NCI-H187 (cell line): ENCODE measurements at places on chromosomes 13 and 19.

- DNase-seq: no peak
Observed at GRCh38 chr19:484494-484893, 11.8 kb upstream of the MADCAM1 start.

DNA sequence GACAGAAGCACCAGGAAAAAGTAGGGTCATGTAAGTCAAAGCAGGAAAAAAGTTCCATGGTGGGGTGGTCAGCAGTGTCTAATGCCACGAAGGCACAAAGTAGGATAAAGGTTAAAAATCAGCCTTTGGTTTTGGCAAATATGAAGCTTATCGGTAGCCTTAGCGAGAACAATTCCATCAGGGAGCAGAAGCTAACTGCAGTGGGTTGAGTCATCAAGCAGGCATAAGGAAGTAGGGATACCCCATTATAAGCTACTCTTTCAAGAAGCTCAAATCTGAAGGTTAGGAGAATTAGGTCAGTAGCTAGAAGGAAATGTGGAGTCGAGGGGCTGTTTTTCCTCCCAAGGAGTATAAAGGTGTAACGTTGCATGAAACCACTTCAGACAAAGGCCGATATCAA is 57.5 kb upstream of the USPL1 start:
- DNase-seq: no peak

DNA sequence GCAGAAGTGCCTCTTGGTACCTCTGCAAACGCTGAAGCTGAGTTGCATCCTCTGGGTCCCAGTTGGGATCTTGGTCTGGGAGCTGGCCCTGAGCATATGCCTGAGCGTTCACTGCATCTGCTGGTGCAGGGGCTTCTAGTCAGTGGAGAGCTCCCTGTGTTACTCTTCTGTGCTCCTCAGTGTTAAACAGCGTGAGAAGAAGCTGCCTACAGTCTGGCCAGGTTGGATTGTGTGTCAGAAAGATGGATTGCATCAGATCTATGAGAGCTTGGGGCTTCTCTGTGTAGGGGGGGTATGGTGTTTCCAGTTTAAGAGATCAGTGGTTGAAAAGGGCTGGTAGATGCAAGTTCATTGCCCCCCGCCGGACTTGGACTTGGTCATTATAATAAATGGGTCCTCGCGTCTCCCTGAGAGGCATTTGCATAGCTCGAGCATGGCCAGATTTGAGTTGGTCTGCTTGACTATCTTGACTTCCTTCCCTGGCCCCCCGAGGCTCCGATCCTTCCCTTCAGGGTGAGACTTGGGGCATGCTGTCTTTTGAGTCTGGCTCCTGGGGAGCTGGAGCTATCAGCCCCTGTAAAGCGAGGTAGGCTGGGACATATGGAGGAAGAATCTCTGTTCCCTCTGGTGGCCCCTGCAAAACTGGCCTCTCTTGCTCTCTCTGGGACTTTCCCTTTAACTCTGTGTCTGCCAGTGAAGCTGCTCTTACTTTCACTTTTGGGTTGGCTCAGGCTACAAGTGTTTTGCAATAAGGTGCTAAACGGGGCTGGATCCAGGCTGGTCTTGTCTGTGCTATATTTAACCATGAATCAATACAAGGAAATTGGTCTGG is 52.9 kb downstream of the OR10H4 start:
- no peak for DNase-seq

DNA sequence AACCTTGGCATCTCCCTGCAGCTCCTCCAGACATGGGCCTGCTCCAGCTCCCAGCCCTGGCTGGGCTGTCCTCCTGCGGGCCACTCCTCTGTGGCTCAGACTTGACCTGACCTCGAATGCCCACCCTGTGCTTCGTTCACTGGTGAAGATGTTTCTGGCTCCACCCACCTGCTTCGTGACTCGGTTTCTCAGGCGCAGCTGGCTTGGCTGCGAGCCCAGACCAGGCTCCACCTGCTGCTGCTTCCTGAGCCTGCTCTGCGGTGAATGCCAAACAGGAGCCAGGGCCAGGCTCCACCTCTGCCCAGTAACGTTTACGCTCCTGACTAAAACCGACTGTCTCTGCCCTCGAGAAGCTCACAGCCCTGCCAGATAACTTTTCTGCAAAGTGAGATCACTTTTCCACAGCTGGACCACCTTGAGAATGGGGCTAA is 8.9 kb upstream of the RSPH6A start:
- peak; percentile 18 for DNase-seq

GRCh38 chr19:1811942-1812425 is at the start of gene ATP8B3:
TSS of gene ATP8B3 (minus strand) at chr19:1812276. CDS start at chr19:1811736, 540 bp downstream.
- no peak for DNase-seq

DNA sequence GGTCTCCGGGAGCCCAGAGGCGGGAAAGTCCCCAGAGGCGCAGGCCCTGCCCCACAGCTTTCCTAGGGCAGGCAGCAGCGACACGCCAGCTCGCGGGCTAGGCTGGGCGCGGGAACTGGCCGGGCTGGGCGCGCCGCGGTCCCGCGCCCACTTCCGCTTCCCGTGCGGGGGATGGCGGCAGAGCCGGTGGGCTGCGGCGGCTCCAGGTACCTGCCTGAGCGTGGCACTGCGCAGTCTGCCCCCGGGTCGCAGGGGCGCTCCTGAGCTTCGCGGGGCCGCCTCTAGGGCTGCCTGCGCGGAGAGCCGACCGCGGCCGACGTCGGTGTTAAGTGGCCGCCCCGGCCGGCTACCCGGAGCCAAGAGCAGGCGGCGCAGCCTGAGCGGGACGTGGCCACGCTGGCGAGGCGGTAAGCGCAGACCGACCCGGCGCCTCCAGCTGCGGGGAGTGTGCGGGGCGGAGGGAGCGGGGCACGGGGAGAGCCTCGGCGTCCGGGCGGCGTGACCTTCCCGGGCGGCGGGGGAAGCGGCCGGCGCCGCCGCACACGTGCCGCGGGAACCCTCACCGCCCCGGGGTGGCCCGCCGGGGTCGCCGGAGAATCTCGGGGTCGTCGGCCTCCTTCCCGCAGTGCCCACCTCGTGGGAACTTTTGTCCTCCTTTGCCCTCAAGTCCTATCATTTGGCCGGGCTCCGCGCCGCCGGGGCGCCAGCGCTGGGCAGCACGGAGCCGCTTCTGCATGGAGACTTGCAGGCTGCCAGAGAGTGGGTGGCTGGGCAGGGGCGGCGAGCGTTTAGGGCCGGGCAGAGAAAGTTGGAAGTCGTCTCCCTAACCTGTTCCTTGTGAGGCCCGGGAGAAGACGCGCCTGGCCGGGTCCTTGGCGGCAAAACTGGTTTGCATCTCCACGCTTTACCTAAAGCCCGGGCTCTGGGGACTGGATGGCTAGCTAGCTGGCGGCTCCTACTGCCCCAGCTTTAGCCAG is 31.4 kb upstream of the MPHOSPH8 start:
- no peak for DNase-seq

DNA sequence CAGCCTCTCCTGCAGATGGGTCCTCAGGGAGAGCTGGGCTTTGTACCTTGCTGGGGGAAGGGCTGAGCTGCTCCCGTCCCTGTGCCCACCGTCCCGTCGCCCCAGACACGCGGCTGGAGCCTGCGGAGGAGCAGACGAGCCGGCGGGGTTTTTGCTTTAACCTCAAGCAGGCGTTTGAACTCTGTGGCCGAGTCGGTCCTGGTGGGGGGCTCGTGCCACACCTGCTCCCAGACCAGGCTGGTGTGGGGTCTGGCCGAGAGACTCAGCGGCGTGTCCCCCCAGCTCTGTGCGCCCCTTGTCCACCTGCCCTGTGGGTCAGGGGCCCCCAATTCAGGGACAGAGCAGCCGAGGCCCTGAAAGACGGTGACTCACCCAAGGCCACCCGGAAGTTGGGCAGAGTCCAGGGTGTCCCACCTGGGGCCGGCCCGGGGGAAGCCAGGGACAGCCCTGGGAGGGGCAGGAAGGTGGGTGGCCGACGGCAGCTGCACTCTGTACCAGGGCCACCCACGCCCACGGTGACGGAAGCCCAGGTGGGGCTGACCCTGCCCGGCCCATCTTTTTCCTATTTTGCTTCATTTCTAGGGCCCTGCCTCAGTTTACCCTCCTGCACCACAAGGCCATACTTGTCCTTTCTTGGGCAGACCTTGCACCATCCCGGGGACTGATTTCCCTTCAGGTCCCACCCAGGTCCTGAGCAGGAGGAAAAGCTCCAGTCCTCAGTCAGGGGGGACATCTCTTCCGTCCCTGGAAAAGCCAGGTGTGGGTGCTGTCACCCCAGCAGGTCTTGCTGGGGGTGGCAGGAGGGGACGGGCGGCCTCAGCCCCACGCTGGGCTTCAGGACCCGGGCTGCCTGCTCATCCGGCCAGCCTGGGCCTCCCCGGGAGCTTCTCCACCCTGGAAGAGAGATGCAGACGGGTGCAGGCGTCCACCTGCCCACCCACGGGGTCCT is 5.3 kb downstream of the EFNA2 start:
- DNase-seq: no peak

- no peak for DNase-seq
Observed at GRCh38 chr13:95948656-95949055, 104.5 kb downstream of the UGGT2 start.

DNA sequence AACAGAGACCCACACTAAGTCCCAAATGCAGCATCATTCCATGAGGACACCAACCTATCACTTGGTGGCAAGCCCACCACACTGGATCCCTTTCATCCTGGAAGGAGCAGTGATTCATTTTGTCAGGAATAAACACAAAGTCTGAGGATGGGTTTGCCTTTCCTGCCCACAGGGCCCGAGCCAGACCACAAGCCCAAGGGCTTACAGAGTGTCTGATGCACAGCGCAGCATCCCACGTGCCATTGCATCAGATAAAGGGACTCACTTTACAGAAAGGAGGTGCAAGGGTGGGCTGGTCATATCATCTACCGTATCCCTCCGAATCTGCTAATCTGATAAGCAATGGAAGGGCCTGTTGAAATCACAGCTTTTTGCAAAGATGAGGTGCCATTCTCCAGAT is 12.2 kb upstream of the KCTD15 start:
- DNase-seq: no peak

DNA sequence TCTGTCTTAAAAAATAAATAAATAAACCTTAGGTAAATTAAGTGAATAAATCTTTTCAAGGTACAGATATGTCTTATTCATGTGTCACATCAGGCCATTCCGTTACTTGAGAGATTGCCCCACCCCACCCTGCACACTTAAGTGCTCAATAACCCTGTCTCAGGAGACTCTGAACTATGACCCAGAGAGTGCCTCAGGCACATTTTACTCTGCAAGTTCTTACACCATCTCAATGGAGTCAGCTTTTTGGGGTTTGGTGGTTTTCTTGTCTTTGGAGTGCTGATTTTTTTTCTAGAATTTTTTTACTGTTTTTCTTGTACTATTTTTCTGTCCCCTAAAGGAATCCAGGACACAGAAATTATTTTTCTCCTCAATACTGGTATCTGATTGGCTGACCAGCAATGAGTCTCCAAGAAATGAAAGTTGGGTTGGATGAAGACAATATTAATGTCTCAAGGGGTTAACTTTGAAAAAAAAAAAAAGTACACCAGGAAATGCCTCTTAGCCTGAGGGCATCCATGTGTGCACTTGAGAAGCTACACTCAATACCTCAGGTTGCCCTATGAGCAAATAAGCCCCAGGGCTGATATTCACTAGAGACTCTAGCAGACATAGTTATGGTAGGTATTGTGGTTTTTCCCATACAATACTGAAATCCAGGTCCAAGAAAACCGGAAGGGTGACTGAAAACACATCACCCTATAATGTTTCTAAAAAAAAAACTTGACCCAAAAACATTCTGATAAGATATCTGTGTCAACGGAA is 114.6 kb upstream of the ZNF91 start:
- no peak for DNase-seq

DNA sequence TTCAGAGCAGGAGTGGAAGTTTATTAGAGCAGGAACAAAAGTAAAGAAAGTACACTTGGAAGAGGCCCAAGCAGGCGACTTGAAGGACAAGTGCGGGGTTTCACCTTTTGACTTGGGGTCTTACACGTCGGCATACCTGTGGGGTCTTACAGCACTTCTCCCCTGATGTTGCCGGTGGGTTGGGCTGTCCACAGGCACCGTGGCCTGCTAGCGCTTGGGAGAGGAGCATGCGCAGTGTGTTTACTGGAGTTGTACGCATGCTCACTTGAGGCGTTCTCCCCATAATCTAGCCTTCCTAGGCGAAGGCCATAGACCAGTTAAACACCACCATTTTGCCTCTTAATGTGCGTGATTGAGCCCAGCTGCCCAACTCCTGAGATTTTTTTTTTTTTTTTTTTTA is 25.0 kb upstream of the PLEKHF1 start:
- no peak for DNase-seq

GRCh38 chr19:51644636-51645271 is 1.9 kb downstream of the SIGLEC14 start:
- DNase-seq: no peak

GRCh38 chr13:110351636-110352420 is 44.7 kb downstream of the COL4A2 start:
- DNase-seq: no peak

DNA sequence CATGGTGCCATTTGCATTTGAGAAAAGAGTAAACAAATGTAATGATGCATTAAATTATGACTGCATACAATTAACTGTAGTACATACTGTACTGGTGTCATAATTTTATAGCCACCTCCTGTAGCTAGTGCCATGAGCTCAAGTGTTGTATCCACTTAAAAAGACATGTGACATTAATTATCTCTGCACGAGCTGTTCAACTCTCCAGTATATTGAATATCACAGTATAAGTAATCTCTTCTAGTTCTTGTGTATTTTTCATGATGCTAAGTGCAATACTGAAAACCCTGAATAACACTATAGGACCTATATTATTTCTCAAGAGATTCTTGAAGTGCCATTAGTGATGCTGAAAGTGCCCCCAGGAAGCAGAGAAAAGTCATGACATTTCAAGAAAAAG is 387.3 kb downstream of the PCDH17 start:
- DNase-seq: peak; percentile 26

DNA sequence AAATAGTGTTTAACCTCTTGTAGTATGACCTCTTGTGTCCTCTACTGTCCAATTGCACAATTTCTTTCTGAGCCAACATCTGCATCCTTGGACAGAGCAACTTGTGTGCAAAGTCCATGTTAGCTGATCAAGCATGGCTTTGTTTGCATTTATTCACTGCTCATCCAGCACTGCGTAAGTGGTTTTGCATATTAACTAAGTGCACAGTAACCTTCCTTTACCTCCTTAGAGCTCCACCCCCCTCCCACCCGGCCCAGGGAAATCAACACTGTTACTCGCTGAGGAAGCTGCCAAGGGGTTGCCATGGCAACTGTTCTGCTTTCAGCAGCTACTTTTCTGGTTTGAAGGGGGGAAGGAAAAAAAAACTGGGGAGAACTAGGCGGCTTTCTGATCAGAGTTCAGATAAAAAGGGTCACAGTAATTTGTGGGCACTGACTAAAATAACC is 153.5 kb upstream of the KLF12 start:
- DNase-seq: peak; percentile 76

GRCh38 chr19:41627966-41628675 is 1.2 kb upstream of the CEACAM4 start:
- DNase-seq: no peak

GRCh38 chr13:53142306-53142705 is 113.7 kb downstream of the OLFM4 start:
- no peak for DNase-seq
